ENCODE measurements at places on chromosomes 13 and 19. TPM values are rescaled to one million over a fixed set of nuclear protein-coding genes. Genes with fewer than 3 reads are reported as not detected.

DNA sequence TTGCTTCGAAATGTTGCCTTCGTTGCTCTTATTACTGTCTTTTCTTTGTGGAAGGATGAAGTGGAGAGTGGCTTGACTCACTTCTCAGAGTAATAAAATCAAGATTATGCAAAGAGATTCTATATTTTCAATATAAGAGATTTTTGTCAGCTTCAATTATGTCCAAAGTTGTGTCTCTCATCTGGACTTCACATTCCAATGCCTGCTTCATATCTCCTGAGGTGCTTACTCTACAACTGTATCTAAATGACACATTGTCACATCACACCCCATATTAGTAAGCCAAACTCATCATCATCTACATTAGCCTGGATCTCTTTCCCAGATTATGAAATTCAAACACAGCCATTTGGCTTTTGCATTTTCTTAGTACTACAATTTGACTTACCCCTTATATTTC lies 409.4 kb downstream of the DACH1 start:
- DNase-seq = no peak

GRCh38 chr13:31749929-31750328 lies 10.6 kb downstream of the RXFP2 start:
- DNase-seq = no peak

DNA sequence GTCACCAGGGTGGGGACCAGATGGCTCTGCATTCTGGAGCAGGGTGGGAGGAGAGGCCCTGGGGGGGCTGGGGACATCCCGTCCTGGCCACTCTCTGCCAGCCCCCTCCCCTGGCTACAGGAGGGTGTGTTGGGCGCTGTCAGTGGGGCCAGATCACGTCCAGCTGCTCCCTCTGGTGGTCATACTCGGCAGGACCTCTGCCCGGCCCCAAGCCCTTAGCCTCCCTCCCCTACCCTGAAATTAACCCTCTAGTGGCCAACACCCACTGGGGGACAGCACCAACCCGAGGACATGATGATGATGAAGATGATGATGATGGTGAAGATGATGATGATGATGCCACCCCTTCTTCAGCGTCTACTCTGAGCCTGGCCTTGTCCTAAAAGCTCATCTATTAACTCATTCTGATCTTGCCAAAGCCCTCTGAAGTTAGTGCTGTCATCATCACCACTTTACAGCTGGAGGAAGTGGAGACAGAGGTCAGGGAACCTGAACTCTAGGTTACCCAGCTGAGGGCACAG lies 590 bp upstream of the LGI4 start:
- peak; percentile 81 for DNase-seq

GRCh38 chr19:4233282-4233853 lies 4.0 kb downstream of the EBI3 start:
- peak; percentile 53 for DNase-seq

DNA sequence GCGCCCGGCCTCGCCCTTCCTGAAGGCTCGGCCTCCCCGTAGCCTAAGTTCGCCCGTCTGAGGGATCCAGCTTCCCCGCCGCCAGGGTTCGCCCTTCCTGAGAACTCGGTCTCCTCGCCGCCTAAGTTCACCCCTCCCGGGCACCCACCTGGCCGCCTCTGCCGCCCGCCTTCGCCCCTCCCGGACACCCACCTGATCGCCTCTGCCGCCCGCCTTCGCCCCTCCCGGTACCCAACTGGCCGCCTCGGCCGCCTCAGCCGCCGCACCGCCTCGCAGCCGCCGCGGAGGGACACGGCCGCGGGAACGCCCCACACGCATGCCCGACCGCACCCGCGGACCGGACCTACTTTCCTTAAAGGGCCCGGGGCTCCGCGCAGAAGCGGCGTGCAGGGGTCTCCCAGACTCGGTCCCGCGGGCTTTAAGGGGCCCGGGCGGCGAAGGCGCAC lies at the start of gene MOB3A:
MOB3A (minus strand) TSS at position 293 of the 446 bp plus-strand sequence. CDS start 17,766 bp downstream, outside the sequence.
- DNase-seq = no peak

Gene ERICH4
- not detected for total RNA-seq

Gene GGN
- 80.2 TPM for total RNA-seq

Gene CGB7
- total RNA-seq = 3.0 TPM

All from testis (tissue), 5 donors.